ENCODE measurements at places on chromosomes 7 and 10. TPM values are rescaled to one million over a fixed set of nuclear protein-coding genes. Genes with fewer than 3 reads are reported as not detected.

GRCh38 chr10:129605266-129605985, 138.4 kb downstream of the MGMT start:
- DNase-seq: no peak
- H3K27ac ChIP-seq: no peak overlapping the region
- no peaks in the 10 kb centered on the region for H3K36me3 ChIP-seq
- H3K27me3 ChIP-seq: peaks cover 7% of the 10 kb centered on the region
- peaks cover 26% of the 10 kb centered on the region for H3K4me1 ChIP-seq

Gene ENTPD1
- total RNA-seq: not detected

- no peaks in the 10 kb centered on the region for H3K36me3 ChIP-seq
- H3K27me3 ChIP-seq: no peaks in the 10 kb centered on the region
- no peak for DNase-seq
- H3K27ac ChIP-seq: no peak overlapping the region
- H3K4me3 ChIP-seq: no peak overlapping the region
- no peaks in the 10 kb centered on the region for H3K4me1 ChIP-seq
These were observed 262.2 kb downstream of the KIF20B start for GRCh38 chr10:89963451-89964102.

DNA sequence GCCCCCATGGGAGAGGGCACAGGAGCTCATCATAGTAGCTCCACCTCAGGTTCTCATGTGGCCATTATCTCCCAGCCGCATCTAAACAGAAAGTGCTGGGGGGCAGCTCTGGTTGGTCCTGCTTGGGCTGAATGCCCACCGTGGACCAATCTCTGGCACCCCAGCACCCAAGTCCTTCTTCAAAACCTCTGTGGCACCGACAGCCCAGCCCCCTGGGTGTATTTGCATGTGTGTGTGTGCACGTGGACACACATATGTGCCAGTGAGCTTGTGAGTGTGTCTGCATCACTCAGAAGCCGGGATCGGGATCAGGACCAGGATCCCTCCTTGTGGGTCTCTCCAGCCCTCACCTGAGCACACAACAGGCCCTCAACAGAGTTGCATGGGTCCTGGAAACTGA, 68.2 kb downstream of the ALOX5 start:
- no peak overlapping the region for H3K27ac ChIP-seq
- H3K4me3 ChIP-seq: no peak overlapping the region
- no peaks in the 10 kb centered on the region for H3K36me3 ChIP-seq
- DNase-seq: no peak
- H3K27me3 ChIP-seq: no peaks in the 10 kb centered on the region

GRCh38 chr7:126776498-126776897, 476.2 kb downstream of the GRM8 start:
- no peaks in the 10 kb centered on the region for H3K27me3 ChIP-seq
- no peak overlapping the region for H3K4me3 ChIP-seq
- no peak for DNase-seq
- no peaks in the 10 kb centered on the region for H3K4me1 ChIP-seq
- H3K27ac ChIP-seq: no peak overlapping the region
- no peaks in the 10 kb centered on the region for H3K36me3 ChIP-seq

All from progenitor cell of endocrine pancreas (in vitro differentiated cells).